Placental pericyte (primary cell): ENCODE measurements at places on chromosomes 7 and 10. TPM values are rescaled to one million over a fixed set of nuclear protein-coding genes. Genes with fewer than 3 reads are reported as not detected.

Gene PLCE1
- total RNA-seq, result under 0.01 and 0.29 TPM in 2 replicates

Gene ZCWPW1
- total RNA-seq, result 0.43 and 0.88 TPM in 2 replicates

Gene PAPOLB
- under 0.01 and 0.14 TPM in 2 replicates for total RNA-seq

Gene ODAD2
- total RNA-seq, result 0.22 and 1.0 TPM in 2 replicates

Gene ARMH3
- 9.2 and 10.5 TPM in 2 replicates for total RNA-seq

Gene CYP3A4
- not detected in 2 replicates for total RNA-seq

Gene ACSM6
- total RNA-seq, result not detected in 2 replicates

Gene ZNF736
- 6.6 and 8.9 TPM in 2 replicates for total RNA-seq

Gene CDK14
- 16.2 and 33.9 TPM in 2 replicates for total RNA-seq

Gene ELAPOR2
- total RNA-seq, result 5.4 and 12.3 TPM in 2 replicates

Gene CDHR1
- under 0.01 TPM in 1 of 2 replicates, not detected in the other for total RNA-seq

Gene ATG9B
- not detected in 2 replicates for total RNA-seq

Gene ITIH2
- not detected in 2 replicates for total RNA-seq

Gene TMEM72
- total RNA-seq, result not detected in 2 replicates

Gene ABCB1
- total RNA-seq, result 2.4 TPM in 1 of 2 replicates, not detected in the other

Gene PDE6C
- total RNA-seq, result not detected in 2 replicates

Gene TRPV5
- not detected in 2 replicates for total RNA-seq

Gene AVL9
- 38.9 and 48.1 TPM in 2 replicates for total RNA-seq

Gene WEE2
- not detected in 2 replicates for total RNA-seq

Gene ICA1
- 0.43 and 0.88 TPM in 2 replicates for total RNA-seq

Gene YAE1
- total RNA-seq, result 19.5 and 27.3 TPM in 2 replicates

Gene ARHGEF35
- total RNA-seq, result 0.66 and 1.1 TPM in 2 replicates

Gene EIF4H
- total RNA-seq, result 312 and 413 TPM in 2 replicates

Gene ABCC2
- total RNA-seq, result 0.22 and 1.0 TPM in 2 replicates

Gene PRPS1L1
- not detected in 2 replicates for total RNA-seq

Gene IDI2
- total RNA-seq, result not detected in 2 replicates

Gene CRPPA
- 1.3 and 2.9 TPM in 2 replicates for total RNA-seq

Gene IL15RA
- 10.7 and 11.2 TPM in 2 replicates for total RNA-seq

Gene NKX2-3
- total RNA-seq, result not detected in 2 replicates

Gene COL17A1
- under 0.01 and 1.1 TPM in 2 replicates for total RNA-seq

Gene HOXA10
- total RNA-seq, result 15.5 and 23.3 TPM in 2 replicates

Gene LRRD1
- total RNA-seq, result under 0.01 TPM in 1 of 2 replicates, not detected in the other

Gene LIPN
- not detected in 2 replicates for total RNA-seq

Gene PPP1R17
- total RNA-seq, result not detected in 2 replicates

Gene PNLIP
- not detected in 2 replicates for total RNA-seq
